NCI-H2081 treated with DMSO at 0.1 percent for 48 hours (cell line): ENCODE measurements at places on chromosomes 12 and 14.

- DNase-seq, result no peak
Measured at GRCh38 chr14:68808696-68809480, 16.0 kb upstream of the ZFP36L1 start.

- DNase-seq, result no peak
Measured at GRCh38 chr14:71319666-71320065, 412.4 kb downstream of the PCNX1 start.

GRCh38 chr12:44029194-44029593 lies 193.3 kb downstream of the TMEM117 start:
- DNase-seq, result no peak

- DNase-seq, result peak; percentile 40
Measured at GRCh38 chr14:64504310-64504896, at the start of gene ZBTB1. Gene ZBTB1, plus strand, starts transcription at chr14:64504770. Its CDS starts 16,735 bp downstream, at chr14:64521505.

- DNase-seq, result no peak
Measured at GRCh38 chr12:32191445-32191844, 84.8 kb downstream of the BICD1 start.

DNA sequence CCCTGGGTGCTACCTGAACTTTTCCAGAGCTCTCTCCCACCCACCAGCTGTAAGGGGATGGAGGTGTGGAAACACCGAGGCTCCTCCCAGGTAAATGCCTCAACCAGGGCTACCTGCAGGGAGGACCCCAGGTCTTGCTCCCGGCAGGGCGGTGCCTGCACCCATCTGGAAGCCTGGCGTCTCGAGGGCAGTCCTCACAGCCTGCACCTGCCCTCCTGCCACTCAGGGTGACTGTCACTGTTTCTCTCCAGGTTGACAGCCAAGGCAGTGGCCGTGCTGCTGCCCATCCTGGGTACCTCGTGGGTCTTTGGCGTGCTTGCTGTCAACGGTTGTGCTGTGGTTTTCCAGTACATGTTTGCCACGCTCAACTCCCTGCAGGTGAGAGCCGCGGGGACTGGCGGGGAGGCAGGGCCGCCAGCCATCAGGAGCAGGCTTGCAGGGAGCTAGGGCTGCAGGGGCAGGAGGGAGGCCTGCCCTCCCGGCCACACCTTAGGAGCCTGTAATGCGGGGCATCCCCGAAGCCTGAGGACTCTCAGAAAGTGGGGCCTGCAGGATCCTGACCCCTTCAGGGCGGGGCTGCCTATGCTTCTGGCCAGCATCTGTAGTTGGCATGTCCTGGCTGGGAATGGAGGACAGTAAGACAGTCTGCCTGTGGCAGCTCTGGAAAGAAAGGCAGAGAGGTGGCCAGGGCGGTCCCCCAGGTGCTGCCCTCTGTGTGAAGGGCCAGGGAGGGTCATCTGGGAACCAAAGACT lies 182.3 kb downstream of the ADGRD1 start:
- DNase-seq, result no peak

- DNase-seq, result no peak
Measured at GRCh38 chr12:56398324-56398723, 35.7 kb upstream of the APOF start.

DNA sequence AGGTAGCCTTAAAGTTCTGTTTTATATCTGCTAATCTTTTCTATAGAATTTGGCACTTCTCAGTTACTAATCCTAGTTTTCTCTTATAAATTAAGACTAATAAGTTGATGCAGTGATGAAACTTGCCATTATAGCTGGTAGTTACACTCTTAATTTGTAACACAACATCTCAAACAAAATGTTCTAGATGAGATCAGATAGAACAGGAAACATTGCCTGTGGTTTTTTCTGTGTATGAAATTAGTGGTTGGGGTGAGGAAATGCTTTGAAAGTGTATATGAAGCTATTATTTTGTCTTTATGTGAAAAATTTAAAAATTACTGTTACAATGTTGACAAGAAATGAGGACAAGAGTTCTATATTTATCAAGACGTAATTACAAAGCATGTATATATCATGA lies 91.9 kb downstream of the PCNX1 start:
- DNase-seq, result no peak

- no peak for DNase-seq
Measured at GRCh38 chr14:80211153-80212022, at the start of gene DIO2. Gene DIO2, minus strand, starts transcription at chr14:80211504. Its CDS starts 32 bp downstream, at chr14:80211472.
